HS-27A (cell line): ENCODE measurements at places on chromosomes 5 and 9.

GRCh38 chr9:16459421-16460148, 410.9 kb downstream of the BNC2 start:
- DNase-seq = no peak

DNA sequence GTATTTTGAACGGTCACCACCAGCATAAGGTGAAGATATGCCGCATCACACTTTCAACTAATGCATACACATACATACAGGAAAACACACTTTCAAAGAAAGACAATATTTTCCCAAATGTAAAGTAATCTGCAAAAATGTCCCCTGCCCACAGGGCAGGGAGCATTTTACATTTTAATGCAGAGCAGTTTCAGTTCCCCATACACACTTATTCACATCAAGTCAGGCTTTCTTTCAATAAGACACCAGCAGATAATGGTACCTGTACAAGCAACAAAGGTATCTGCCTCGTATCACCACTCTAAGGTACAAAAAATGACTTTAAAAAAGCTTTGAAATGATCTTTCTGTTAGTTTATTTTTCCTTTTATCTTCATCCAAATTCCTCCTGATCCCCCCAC, 247.1 kb upstream of the CCNG1 start:
- DNase-seq = no peak

DNA sequence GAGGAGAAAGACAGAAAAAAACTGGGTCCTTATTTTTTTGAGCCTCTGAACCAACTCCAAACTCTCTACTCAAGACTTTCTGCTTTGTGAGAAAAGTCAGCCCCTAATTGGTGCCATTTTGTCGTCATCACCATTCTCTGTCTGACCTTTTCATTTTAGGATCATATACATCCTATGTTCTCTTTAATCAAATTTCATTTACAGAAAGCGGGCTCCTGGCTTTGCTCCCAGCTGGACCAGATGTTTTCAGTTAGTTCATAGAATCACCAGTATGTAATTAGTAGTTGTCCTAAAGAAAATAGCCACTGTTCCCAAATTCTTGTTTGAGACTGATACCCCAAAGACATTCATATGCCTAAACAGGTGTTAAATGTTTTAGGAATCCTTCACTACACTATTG, 28.6 kb upstream of the SLCO4C1 start:
- DNase-seq = no peak

- no peak for DNase-seq
Measured at GRCh38 chr5:32225445-32225844, 51.3 kb upstream of the GOLPH3 start.

DNA sequence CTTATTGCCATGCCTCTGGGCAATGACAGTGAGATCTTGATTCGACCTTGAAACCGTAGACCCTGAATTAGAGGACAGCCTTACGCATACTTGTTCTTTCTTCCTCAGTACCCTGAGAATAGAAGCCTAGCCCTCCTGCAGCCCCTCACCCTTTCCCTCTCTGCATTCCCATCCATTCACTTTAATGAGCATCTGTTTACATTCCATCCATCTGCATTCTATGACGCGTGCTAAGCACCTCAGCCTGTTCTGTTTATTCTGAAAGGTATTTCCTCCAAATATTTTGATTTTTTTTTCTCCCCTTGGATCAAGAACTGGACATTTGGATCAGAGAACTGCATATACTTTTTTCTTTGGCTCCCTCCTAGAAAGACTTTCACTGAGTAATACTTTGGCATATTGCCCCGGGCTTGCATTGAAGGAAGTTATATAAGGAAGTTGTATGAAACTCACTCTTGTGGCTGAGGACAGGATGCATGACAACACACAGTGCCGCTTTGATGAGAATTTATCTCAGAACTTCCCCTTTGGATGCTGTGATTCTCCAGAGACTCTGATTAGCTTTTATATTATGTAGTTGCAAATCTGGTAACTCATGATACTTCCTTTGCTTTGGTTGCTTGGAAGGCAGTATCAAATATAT, 15.7 kb downstream of the TMEM8B start:
- DNase-seq = peak; percentile 72

- no peak for DNase-seq
Measured at GRCh38 chr5:177448244-177448950, 1.8 kb downstream of the PRR7 start.

DNA sequence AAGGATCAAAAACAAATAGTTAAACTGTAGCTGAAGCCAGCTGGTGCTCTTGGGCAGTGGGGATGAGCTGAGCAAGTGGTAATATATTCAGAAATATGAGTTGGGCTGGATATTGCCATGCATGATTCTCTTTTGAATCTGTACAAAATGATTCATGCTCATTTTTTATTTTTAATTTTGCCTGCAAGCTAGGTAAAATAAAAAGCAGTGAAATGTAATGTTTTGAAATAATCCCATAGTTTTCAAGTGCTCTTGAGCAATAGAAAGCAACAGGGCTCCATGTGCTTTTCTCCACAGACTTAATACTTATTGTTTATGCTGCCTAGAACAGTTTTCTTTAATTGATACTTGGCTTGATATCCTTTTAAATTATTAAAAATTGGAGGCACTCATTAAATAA, 489.3 kb downstream of the TLE4 start:
- no peak for DNase-seq

GRCh38 chr9:110187126-110187525, 20.8 kb downstream of the C9orf152 start:
- DNase-seq = no peak

GRCh38 chr9:115117999-115118878, at the start of gene TNC:
Gene TNC (minus strand): TSS chr9:115118157. CDS start chr9:115091018, 27,139 bp downstream.
- DNase-seq = no peak

- DNase-seq = no peak
Measured at GRCh38 chr5:148653291-148653835, 964 bp downstream of the HTR4 start.

DNA sequence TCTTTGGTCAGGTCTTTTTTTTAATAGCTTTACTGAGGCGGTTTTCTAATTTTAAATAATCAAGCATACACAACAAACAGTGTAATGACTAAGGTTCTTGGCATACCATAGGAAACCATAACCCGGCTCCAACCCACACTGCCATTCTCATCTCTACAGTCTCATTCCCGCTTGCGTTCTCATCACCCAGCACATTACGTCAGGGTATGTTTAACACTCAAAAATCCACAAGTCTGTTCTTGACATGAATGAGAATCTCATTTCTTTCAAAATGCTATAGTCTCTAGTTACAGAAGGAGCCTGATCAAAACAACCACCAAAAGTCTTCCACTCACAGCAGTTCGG, 505 bp downstream of the C5orf34 start:
- no peak for DNase-seq

DNA sequence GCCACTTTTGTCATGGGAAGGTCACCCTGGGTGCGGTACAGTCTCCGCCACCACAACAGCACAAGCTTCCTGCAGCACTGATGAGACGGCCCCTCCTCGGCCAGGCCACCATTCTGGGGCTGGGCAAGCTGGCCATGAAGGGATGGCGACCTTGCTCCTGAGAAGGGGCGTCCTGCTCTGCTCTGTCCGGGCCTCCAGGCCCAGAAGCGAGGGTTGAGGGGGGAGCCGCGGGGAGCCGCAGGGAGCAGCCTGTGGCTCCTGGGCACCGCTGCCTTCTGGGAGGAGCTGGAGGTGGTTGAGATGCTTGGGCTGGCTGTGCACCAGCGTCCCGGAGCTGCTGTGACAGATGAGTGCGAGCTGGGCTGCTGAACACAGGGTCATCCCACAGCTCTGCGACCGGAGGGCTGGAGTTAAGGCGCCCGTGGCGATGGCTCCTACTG, 84.3 kb upstream of the RAPGEF1 start:
- no peak for DNase-seq

GRCh38 chr5:40276426-40277102, 403.2 kb upstream of the PTGER4 start:
- no peak for DNase-seq

- no peak for DNase-seq
Measured at GRCh38 chr9:131012396-131012917, 3.5 kb downstream of the LAMC3 start.

GRCh38 chr5:39450487-39450886, 25.7 kb upstream of the DAB2 start:
- DNase-seq = no peak

DNA sequence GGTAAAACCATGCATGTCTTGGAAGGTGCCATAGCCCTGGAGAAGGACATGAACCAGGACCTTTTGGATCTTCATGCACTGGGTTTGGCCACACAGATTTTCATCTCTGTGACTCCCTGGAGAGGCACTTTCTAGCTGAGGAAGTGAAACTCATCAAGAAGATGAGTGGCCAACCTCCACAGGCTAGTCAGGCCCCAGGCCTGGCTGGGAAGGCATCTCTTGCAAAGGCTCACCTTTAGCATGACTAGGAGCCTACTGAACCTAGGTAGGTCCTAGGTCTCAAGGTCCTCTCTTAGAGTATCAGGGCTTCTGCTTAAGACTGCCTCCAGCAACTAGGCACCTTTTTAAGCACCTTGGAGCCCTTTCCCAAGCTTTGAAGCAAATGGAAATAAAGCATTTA, 1448.7 kb upstream of the ACO1 start:
- no peak for DNase-seq

DNA sequence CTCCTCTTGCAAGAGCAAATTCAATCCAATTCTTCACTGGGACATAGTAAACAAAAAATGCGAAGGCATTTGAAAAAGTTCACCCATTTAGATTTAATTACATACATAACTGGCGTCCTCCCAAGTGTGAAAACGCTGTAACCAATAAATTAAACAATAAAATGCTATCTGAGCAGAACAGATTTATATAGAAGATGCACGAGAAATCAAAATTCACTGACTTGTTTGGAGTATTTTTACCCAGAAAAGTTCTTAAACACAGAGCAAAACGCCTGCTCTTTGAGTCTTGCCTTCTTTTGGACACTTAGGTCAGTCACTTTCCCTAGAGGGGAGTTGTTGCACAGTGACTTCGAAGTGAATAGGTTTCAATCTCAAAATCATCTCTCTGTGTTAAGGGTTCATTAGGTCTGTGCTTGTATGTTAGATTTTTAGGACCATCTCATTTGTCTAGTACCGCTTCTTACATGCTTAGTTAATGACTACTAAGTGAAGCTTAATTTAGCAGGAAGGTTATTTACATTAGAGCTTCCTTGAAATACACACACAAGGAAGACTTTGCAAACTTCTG, 1.9 kb downstream of the ALDH1A1 start:
- no peak for DNase-seq

- DNase-seq = no peak
Measured at GRCh38 chr5:23466401-23466912, 41.0 kb upstream of the PRDM9 start.

DNA sequence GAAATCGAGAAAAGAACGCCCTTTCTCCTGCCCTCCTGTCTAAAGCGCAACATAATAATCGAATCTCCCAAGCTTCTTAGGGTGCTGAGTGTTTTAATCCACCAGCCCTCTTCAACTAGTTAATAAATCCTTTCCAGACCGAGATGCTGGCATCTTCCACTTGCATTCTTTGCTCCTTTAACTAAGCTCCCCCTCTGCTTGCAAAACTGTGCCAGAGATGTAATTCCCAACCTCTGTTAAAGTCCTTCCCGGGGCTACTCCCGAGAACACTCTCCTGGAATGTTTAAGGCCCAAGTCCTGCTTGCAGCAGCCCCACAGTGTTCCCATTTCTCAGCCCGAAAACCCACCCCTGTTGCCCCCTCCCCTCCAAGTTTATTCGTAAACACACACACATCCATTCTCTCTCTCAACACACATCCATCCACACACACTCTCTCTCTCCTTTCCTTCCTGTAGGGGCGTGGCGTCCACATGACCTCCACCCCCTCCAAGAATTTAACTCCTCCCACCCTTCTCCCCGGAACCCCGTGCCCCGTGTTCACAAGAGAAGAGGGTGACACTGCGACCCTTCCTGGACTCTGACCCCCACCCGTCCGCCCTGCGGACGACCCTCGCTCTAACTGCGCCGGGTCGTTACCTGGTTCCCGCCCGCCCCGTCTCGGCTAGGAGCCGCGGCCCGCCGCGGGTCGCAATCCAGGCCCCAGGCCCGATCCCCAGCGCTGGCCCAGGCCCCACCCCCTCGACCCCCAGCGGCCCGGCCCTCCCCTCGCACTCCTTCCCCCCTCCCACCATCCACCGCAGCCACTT, 7.0 kb upstream of the MGAT1 start:
- DNase-seq = peak; percentile 64

DNA sequence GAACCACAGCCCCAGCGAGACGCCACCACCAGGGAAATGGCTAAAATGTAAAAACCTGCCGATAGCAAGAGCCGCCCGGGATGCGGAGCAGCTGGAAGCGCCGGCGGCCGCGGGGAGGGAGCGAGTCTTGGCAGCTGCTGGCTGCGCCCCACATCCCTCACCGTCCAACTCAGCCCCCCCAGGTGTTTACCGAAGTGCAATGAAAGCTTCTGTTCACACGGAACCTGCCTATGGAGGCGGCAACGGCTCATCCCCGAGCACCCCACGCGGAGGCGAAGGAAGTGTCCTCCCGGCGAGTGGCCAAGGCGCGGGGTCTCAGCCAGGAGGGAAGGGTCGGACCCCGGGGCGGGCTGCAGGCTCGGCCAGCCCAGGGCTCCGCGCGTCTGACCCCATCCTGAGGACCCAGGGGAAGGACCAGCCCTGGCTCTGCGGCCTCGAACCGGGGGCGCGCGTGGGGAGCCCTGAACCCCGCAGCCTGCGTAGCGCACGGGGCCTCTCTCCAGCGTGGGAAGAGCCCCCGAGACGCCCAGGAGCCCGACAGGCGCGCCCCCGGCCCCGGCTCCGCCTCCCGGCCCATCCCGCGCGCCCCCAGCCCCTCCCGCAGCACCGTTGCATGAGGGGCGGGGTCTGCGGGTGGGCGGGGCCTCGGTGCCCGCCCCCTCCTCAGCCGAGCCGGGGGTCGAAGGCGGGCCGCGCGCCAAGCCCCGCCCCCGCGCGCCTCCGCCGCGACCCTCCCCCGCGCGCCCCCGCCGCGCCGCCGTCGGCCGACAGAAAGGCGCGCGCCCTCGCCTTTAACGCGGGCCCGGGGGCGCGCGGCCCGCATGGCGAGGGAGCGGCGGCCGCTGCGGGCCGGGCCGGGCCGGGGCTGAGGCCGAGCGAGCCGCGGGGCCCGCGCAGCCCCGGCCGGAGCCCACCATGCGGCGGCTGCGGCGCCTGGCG, at the start of gene DIPK1B:
Gene DIPK1B (plus strand): TSS at position 822 of the 939 bp plus-strand sequence. CDS start 94 bp downstream, at position 916.
- DNase-seq = no peak

DNA sequence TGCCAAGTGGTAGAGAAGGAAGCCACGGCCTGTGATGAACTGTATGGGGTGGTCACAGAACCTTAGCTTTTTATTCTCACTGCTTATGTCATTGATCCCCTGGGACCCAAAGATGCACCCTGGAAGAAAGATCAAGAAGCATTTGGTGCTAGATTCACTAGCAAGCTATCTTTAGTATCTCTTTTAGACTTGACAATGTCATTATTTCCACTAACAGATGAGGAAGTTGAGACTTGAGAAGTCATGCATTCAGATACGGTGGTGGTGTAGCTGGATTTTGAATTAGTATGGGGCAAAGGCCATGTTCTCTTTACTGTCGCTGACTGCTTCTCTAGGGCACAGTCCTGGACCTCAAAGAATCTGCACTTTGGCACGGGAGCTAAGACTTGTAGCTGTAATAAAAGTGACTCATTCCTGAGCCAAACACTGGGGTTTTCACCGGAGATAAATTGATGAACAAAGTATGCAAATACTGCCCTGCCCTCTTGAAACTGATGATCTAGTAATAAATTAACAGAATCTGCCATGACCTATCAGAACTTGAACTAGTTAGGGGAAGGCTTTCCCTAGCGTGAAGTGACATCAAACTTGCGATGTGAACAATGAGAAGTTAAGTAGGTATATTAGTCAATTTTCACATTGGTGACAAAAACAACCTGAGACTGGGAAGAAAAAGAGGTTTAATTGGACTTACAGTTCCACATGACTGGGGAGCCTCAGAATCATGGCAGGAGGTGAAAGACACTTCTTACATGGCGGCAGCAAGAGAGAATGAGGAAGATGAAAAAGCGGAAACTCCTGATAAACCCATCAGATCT, 5.4 kb downstream of the GDA start:
- DNase-seq = no peak

- no peak for DNase-seq
Measured at GRCh38 chr9:114947058-114947457, 16.7 kb upstream of the TNFSF8 start.
